ENCODE measurements at places on chromosomes 2 and 18. TPM values are rescaled to one million over a fixed set of nuclear protein-coding genes. Genes with fewer than 3 reads are reported as not detected.

- DNase-seq: no peak
Measured at GRCh38 chr18:70931942-70932814, 643.3 kb downstream of the SOCS6 start.

LRATD1 gene
- 29.8 TPM for total RNA-seq

GRCh38 chr2:15178946-15179345 lies 382.2 kb downstream of the NBAS start:
- DNase-seq: no peak

DNA sequence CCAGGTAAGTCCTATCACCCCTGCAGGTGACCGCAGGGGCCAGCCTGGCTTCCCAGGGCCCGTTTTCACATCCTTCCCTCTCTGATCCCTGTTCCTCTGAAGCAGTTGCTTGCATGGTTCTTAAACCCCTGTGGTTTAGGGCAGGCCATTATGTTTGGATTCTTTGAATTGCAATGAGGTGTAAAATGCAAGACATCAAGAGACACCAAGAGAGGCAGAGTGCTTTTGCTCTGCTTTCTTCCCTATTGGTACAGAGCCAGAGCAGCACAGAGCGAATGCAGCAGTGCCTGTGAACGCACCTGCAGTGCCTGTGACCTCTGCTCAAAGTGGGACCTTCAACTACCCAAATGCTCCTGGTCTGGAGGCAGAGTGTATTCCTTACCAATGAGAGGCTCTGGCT lies 7.6 kb downstream of the RFX8 start:
- DNase-seq: no peak

GLS gene
- total RNA-seq: 192 TPM

PLGLB1 gene
- total RNA-seq: 9.4 TPM

LINC00305 gene
- total RNA-seq: not detected

C2orf15 gene
- 4.5 TPM for total RNA-seq

DNA sequence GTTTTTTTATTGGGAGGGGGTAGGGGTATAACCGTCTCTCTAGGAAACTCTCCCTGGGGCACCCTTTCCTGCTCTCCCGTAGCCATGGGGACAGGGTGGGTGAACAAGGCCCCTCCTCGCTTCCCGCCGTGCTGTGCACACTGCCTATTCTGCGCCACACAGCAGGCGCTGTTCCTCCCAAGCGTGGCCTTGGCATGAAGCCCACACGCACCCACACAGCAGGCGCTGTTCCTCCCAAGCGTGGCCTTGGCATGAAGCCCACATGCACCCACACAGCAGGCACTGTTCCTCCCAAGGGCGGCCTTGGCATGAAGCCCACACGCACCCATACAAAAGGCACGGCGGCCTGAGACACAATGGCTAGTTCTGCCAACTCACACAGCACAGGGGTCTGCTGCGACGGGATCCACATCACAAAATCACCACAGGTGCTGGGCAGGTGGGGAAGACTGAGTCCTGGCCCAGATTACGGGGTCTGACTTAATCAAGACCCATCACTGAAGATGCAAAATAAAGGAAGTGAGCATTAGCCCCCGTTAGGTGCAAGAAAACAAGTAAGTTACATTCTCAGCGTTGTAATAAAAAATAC lies 46.6 kb upstream of the TPO start:
- peak; percentile 32 for DNase-seq

- no peak for DNase-seq
Measured at GRCh38 chr2:17058772-17059402, 393.3 kb upstream of the CYRIA start.

DNA sequence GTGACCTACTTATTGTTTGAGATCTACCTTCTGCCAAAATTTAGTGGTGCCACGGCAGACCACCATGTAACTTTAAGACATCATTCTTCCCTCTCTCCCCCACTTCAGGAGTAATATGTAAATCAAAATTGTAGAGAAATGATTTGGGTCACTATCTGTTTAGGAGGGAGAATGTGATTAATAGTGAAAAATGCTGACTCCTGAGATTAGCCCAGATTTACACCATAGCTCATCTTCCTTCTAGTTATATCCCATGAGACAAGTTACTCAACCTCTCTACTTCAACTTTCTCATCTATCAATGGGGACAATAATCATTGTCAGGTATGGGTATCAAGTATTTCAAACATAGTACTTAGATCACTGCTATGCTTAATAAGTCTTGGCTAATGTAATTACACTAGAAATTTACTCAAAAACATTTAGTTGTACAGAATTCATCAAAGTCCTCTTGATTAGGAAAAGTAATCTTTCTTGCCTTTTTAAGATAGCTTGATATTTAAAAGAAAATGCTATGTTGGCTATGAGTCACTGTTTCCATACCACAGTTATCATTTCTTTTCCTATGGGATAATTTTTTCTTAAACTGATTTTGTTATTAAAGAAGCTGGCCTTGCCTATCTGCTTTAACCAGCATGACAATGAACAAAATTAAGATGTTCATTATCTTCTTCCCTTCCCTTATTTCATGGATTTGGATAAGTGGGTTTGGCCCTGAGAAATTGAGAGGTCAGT lies 1038.9 kb upstream of the ZEB2 start:
- no peak for DNase-seq

DNA sequence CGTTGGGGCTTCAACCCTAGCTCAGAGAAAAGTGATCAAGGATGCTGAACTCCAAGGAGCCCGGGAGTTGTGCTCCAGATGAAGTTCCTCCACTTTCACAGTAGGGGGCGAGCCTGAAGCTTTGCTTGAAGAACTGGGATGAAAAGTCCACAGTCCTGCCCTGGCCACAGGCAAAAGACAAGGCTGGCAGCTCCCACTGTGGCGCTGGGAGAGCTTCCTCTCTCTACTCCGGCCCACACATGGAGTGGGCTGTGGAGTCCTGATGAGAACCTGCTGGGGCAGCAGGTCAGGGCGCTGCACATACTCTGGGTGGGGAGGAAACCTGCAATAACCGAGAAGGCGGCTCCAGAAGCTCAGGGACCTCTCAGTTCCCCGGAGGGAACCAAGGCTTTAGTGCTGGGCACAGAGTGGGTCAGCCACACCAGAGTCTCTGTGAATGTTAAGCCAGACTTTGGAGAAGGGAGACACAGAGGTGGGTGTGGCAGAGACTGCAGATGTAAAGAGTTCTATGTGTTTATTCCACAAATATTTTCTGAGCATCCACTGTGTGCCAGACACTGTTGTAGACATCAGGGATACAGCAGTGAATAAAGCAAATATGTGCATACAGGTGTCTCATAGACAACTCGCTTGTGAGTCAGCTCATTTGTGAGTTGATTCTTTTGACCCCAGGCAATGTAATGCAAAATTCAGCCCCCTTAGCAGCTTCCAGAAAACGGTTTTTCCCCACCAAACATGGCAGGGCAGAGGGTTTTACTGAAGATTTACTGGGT lies 48.0 kb upstream of the MRPL33 start:
- peak; percentile 68 for DNase-seq

GRCh38 chr2:203904022-203904421 lies 32.5 kb upstream of the ICOS start:
- DNase-seq: no peak

RTTN gene
- total RNA-seq: 29.3 TPM

- no peak for DNase-seq
Measured at GRCh38 chr2:25279091-25279651, 62.6 kb downstream of the DNMT3A start.

WDR43 gene
- 64.8 TPM for total RNA-seq

- no peak for DNase-seq
Measured at GRCh38 chr18:48310999-48311398, 98.2 kb downstream of the ZBTB7C start.

DNA sequence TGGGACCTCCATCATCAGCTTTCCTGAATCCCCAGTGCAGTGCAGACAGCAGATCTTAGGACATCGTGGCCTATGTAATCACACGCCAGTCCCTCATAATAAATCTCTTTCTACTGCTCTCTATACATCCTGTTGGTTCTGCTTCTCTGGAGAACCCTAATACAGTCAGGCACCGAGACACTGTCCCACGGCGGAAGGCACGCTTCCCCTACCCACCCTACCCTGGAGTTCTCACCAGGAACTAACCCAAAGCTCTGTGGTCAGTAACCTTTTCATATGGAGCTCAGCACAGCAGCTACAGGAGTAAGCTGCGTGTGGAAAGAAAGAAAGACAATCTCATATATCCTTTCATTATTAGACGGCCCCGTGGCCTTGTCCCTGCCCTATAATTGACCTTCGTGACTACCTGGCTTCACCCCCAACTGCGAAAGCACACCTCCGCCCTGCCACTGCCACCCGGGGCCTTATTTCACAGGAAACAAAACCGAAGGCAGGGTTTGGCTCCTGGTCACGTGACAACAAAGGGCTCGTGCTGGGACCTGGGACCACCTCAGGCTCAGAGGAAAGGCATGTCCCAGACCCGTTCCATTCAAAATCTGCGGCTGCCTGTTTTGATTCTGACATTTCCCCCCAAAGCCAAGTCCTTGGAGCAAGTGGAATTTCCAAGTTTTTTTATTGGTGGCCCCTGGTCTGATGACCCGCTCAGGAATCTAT lies 99.7 kb upstream of the ODC1 start:
- no peak for DNase-seq

- no peak for DNase-seq
Measured at GRCh38 chr2:237618449-237618848, 8.9 kb upstream of the LRRFIP1 start.

- DNase-seq: peak; percentile 54
Measured at GRCh38 chr2:98569197-98569793, 39.0 kb downstream of the COA5 start.

- DNase-seq: peak; percentile 30
Measured at GRCh38 chr2:62724886-62725711, 19.6 kb downstream of the EHBP1 start.

DNA sequence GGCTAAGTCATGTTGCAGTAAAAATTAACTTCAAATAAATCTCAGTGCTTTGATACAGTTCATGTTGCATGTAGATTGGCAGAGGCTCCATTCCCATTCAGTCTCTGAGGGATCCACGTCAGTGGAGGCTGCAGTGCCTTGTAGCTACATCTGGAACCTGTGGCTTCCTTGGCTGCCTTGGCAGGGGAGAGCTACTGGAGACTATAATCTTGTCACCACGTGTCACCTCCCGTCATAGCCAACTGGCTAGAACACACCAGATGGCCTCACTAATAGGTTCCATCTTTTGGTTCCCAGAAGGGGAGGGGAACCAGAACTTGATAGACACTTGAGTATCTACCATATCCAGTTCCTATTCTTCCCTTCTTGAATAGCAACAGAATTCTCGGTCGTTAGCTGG lies 28.4 kb downstream of the E2F6 start:
- no peak for DNase-seq

DNA sequence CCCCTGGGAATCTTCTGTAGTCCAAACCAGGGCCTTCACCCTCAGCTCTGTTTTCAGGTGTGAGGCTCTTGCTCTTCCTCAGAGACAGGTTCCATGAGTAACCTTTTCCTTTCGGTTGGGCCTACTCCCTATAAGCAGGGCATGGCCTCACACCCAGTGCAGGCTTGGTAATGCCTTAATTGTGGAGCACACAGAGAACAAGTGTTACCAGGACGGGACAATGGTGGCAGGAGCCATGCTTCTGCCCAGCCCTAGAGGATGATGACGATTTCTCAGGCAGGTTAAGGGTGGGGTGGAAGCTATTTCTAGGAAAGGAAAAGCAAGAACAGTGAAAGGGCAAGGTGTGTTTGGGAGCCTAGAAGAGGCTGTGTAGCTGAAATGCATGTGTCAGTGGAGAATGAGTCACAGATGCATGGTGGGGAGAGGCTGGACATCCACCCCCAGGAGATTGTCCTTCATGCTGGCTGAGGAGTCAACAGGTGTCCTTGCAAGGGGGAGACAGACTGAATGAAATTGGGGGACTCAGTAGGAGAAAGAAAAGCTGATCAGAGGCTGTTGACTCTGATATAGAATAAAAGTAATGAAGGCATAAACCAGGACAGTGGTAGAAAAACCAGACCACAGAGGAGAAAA lies 22.0 kb upstream of the SERPINB12 start:
- DNase-seq: no peak

GRCh38 chr2:188786368-188786841 lies 187.8 kb upstream of the COL3A1 start:
- DNase-seq: no peak

GRCh38 chr2:158460632-158461297 lies 4.0 kb downstream of the PKP4 start:
- DNase-seq: no peak

GRCh38 chr2:136534811-136535210 lies 230.5 kb upstream of the THSD7B start:
- DNase-seq: no peak

SULT1C4 gene
- total RNA-seq: 4.5 TPM

IL1RL1 gene
- not detected for total RNA-seq

C2orf78 gene
- not detected for total RNA-seq

GRCh38 chr18:49071317-49071716 lies 120.6 kb upstream of the SMAD7 start:
- no peak for DNase-seq

VIT gene
- total RNA-seq: 0.41 TPM

DNA sequence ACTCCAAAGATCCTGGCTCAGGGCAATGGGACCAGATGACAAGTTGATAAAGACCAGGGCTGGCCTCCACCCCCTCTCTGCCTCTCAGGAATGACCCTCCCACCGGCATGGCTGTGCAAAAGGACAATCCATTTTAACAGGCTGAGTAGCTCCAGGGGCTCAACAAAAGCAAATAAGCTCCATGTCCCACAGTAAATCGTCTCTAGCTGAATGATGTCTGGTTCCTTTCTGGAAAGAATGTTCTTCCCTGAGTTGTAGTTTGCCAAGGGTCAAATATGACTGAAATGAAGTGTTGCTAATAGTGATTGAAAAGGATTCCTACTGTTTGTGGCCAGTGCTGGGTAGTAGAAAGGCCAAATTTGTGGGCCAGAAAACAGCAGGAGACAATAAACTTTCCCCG lies 434.4 kb upstream of the ETAA1 start:
- no peak for DNase-seq

DNA sequence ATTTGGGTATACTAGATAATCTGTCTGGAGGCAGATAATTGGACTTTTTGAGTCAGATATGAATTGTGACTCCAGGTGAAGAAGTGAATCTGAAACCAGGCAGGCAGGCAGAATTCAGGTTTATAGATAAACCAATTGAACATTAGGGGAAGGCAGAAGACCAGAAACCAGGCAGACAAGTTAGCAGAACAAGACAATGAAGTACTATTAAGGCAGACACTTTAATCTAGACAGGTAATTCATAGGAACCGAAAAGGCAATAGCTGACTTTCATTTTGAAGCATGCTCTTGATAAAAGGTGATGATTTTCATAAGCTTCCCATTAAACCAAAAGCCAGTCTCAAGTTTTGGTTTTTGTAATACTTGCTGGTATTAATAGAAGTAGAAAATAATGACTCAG lies 19.3 kb upstream of the SLC4A10 start:
- DNase-seq: no peak

GRCh38 chr2:114005110-114005783 lies 115.4 kb downstream of the ACTR3 start:
- DNase-seq: no peak

EFEMP1 gene
- 7.3 TPM for total RNA-seq

GRCh38 chr18:32930695-32931301 lies 158.0 kb upstream of the KLHL14 start:
- no peak for DNase-seq

DNA sequence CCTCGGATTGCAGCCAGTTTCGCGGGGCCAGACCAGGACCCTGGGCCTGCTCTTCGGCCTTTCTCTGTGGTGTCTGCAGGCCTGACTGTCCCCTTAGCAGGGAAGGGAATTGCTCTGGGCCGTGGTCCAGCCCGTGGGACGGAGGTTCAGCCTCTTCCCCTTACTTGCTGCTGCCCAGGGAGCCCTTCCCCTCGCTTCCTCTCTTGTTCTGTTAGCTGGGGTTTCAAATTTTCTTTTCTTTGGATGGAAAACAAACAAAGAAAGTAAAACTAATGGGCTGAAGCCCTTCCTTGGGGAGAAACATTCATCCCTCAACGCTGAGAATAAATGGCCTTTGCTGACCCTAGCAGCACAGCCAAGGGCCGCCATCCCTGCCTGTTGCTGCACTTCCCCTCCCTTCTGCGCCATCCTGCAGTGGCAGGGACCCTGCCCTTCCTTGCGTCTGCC lies 52.4 kb downstream of the ASAP2 start:
- DNase-seq: no peak

ACTG2 gene
- total RNA-seq: 0.82 TPM

All from frontal cortex (tissue), 4 donors.